ENCODE measurements at places on chromosomes 1 and 21.

GRCh38 chr1:77757603-77758002 is 2.0 kb downstream of the USP33 start:
- no peak for DNase-seq

DNA sequence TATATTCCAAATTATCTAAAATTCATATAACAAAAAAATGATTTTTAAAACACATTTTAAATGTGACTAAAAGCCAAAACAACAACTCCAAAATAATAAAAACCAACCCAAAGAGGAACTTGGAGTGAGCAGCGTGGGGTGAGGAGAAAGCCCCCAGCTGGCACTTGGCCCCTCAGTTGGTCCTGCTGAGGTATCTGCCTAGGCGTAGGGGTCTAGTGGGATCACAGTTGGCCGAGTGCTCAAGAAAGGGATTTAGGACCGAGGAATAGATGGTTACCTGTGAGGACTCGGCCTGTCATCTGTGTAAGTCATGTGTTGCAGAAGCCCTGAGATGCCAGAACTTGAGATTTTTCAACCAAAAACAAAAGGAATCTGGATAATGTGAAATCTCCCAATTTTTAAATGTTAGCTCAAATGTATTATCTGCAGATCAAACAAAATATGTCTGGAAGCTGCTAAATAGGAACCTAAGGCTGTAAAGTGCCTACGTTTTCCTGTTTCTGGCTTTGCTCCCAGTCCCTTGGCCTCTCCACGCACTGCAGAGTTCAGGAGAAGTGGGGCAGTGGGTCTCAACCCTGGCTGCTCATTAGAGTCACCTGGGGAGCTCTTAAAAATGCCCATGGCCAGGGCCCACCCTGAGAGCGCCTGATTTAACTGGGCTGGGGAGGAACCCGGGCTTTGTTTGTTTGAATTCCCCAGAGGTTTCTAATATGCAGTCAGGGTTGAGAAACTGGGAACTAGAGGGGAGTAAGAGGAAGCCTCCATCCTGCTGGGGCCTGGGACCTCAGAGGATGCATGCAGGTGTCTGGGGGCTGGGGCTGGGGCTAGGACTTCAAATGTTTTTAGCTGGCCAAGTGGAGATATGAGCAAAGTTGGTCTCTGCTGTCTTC is 38.5 kb upstream of the LDLRAP1 start:
- DNase-seq, result no peak

DNA sequence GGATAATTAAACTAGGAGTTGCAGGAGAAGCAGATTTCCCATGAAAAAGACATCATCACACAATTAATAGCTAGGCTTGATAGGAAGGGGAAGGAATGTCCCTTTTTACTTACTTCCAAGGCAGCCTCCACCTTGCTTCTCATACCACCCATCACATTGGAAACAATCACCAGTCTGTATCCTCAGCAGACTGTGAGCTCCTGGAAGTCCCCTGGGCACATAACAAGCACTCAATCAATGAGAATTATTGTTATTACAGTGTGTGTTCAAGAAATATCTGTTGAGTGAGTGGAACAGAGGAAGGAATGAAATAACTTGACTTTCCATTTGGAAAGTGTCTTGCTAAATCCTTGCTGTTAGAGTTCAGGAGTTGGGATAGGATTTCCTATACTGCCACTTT is 36.2 kb downstream of the HIVEP3 start:
- no peak for DNase-seq

- DNase-seq, result no peak
Observed at GRCh38 chr1:67801903-67802302, 31.4 kb downstream of the GNG12 start.

- no peak for DNase-seq
Observed at GRCh38 chr1:108880850-108881249, 4.1 kb downstream of the GPSM2 start.

DNA sequence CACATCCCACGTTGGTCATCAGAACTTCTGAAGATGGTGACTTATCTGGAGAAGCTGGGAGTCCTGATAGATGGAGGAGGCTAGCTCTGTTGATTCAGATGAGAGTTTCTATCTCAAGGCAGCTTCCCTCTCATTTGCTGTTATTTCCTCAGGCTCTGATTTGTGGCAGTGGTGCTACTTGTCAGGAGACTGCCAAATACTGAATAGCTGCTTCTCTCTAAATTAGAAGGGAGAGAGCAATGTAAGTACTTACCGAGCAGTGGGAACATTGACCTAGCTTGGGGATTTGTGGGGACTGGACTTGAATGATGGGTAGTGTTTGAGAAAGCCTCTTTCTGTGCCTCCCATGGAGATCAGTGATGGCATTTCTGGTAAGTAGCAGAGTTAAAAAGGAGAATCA is at the start of gene OR10K1:
Gene OR10K1 (plus strand): TSS at position 301 of the 400 bp plus-strand sequence. CDS start 3,728 bp downstream, outside the sequence.
- no peak for DNase-seq

DNA sequence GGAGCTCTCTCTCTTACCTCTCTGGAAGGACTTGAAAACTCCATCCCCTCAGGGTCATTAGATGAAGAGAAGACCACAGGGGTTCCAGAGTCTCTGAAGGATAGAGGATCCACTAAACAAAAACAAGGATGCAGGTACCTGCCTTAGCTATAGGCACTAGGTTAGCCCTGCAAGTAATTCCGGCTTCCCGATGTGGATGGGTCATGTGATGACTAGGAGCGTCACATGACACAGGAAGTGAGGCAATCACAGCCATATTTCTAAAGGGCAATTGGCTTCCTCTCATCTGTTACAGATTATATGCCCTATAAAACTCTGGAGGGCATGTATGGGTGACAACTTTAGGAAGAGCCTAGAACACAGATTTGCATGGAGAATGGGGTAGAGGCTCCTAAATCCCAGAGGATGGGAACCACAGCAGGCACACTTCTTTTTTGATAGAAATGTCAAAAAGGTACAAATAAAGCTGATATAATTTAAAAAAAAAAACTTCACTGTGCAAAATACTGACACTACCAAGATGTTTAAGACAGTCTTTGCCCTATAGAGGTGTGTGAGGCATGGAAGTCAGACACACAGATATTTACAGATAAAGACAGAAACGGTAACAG is 14.1 kb downstream of the ENTREP3 start:
- DNase-seq, result peak; percentile 75

DNA sequence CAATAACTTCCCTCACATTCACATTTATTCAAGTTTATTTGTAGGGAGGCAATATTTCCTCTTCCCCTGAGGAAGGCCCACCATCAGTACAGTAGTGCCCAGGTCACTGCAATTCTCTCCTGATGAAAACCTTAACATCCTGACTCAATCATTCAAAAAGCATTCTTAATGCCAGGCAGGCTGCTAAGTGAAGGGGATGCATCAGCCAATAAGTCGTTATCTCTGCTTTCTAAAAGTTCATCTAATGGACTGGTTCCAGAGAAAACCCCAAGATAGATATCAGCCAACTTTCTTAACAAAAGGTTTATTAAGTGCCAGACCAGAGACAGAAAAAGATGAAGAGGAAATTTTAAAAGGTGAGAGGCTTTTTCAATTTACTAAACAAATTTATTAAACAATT is 17.3 kb downstream of the OTUD7B start:
- DNase-seq, result no peak

GRCh38 chr1:204073837-204074273 is 940 bp downstream of the SOX13 start:
- DNase-seq, result no peak

GRCh38 chr21:26297851-26298250 is 127.3 kb upstream of the APP start:
- no peak for DNase-seq

Measured in CD4-positive, alpha-beta T cell treated with Interleukin-6 at 100 ng/mL for 8 hours (primary cell).